Caco-2 (cell line): ENCODE measurements at places on chromosomes 11 and 22. TPM values are rescaled to one million over a fixed set of nuclear protein-coding genes. Genes with fewer than 3 reads are reported as not detected.

The ACRV1 gene
- not detected in 2 replicates for total RNA-seq

DNA sequence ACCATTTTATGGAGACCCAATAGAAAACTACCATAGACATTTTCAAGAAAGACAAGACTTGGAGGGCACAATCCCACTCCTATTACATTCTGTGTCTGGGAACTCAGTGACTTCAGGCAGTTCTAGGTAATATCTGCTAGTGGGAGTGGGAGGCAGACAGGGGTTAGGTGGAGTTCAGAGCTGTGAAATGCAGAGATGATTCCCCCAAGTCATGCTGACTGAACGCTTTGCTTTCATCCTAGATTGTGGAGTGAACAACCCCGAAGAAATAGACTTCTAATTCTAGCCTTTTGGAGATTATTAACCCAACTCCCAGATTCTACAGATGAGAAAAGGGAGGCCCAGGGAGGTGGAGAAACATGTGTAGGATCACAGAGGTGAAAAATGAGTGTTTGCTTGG, 437.8 kb upstream of the CADM1 start:
- H3K27me3 ChIP-seq, result peaks cover 4% of the 10 kb centered on the region; the same call in 1 of the 2 replicates
- DNase-seq, result no peak
- H3K36me3 ChIP-seq, result no peaks in the 10 kb centered on the region
- no peaks in the 10 kb centered on the region for H3K4me1 ChIP-seq
- H3K4me3 ChIP-seq, result no peak overlapping the region

The SNX32 gene
- not detected in 2 replicates for total RNA-seq

The LMO1 gene
- not detected in 2 replicates for total RNA-seq

DNA sequence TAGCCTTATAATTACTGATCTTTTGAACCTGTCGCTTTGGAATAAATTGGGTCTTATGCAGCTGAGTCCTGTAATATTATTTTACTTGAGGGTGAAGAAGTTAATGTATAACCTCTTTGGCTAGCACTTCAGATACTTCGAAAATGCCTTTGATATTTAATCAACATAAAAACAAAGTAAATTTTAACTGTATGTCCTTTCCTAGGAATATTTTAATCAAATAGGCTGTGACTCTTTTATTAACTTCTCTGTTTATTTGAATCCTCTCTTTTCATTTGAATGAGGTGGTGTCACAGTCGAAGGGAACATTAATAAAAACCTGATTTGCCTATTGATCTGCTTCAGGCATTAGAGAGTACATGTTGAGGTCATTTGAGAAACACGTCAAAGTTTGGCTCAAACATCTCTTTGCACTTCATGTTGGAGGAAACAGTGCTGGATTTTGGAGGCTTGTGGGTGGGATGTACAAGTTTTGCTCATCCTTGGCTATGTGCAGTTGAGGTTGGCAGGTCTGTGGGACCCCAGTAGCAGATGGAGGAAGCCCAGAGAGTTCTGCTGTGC, 143.6 kb downstream of the NCAM1 start:
- DNase-seq, result no peak
- no peaks in the 10 kb centered on the region for H3K4me1 ChIP-seq
- H3K4me3 ChIP-seq, result no peak overlapping the region

DNA sequence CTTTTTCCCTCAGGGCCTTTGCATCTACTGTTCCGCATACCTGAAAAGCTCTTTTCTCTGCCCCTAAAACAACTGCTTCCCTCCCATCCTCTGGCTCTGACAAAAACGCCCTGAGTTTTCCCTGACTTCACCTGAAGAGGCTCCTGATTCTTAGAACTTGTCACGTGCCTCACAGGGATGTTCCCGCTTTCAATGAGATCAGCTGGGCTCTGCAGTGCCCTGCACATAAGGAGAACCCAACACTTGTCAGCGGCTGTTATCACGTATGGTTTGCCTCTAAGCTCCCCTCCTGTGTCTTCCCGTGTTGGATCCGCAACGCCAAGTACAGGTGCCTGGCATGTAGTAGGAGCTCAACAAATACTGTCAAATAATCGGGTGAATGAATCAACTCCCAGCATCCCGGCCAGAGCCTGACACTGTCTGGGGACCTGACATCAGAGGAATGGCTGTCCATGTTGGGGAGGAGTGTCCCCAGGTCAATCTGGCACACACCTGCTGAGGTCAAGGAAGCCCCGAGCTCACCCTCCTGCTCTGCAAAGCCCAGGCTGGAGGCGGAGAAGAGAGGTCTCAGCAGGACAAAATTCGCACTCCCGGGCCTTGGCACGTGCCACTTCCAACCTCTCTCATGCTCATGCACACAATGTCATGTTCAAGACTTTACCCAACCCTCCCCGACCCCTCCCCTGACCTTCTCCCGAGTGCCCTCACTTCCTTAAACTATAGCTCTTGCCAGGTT, 4.2 kb upstream of the GRK2 start:
- H3K27ac ChIP-seq, result peak overlapping the region; percentile 68
- no peak overlapping the region for H3K4me3 ChIP-seq
- H3K27me3 ChIP-seq, result no peaks in the 10 kb centered on the region

The TMEM123 gene
- total RNA-seq, result 400 and 431 TPM in 2 replicates

The ME3 gene
- 32.8 and 36.9 TPM in 2 replicates for total RNA-seq

DNA sequence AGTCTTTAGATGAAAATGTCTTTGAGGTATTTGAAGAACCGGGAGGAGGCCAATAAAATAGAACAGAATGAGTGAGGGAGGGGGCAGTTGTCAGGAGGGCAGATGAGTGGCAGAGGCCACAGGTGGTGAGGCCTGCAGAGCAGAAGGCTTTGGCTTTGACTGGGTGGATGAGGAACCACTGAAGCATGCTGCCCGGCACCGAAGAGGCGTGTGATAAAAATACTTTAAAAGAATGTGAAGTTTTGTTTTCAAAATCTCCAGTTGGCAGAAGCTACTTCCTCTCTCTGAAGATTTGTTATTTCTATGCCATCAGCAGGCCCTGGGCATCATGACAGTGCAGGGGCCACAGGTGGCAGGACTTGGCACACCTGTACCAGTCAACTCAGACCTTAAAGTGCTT, 6.3 kb downstream of the MS4A12 start:
- no peaks in the 10 kb centered on the region for H3K36me3 ChIP-seq
- no peaks in the 10 kb centered on the region for H3K4me1 ChIP-seq
- no peak overlapping the region for H3K4me3 ChIP-seq
- H3K27ac ChIP-seq, result no peak overlapping the region

- H3K27ac ChIP-seq, result no peak overlapping the region
- no peaks in the 10 kb centered on the region for H3K27me3 ChIP-seq
- H3K4me3 ChIP-seq, result no peak overlapping the region
Measured at GRCh38 chr11:4862447-4863236, 13.6 kb upstream of the OR51S1 start.
